ENCODE measurements at places on chromosomes 4 and X.

GRCh38 chr4:79603681-79604080 is 195.7 kb upstream of the GK2 start:
- DNase-seq, result no peak

GRCh38 chr4:157143369-157143768 is 67.4 kb downstream of the GLRB start:
- DNase-seq, result no peak

DNA sequence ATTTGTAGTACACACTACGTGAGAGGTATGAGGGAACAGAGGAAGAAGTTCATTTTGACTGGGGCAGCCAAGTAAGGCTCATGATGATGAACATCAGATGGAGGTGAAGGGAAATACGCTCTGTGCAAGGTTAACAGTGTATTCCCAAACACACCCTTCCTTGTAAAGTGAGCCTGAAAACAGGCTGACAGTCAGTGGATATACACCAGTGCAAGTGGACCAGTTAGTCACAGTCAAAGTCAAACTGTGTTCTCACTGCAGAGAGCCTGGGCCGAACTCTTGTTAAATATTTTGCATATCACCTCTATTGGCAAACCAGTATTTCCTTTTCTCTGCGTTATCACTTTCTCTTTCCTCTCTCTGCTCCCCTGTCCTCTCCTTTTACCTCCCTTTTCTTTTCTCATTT is 23.4 kb upstream of the RHOH start:
- DNase-seq, result no peak

DNA sequence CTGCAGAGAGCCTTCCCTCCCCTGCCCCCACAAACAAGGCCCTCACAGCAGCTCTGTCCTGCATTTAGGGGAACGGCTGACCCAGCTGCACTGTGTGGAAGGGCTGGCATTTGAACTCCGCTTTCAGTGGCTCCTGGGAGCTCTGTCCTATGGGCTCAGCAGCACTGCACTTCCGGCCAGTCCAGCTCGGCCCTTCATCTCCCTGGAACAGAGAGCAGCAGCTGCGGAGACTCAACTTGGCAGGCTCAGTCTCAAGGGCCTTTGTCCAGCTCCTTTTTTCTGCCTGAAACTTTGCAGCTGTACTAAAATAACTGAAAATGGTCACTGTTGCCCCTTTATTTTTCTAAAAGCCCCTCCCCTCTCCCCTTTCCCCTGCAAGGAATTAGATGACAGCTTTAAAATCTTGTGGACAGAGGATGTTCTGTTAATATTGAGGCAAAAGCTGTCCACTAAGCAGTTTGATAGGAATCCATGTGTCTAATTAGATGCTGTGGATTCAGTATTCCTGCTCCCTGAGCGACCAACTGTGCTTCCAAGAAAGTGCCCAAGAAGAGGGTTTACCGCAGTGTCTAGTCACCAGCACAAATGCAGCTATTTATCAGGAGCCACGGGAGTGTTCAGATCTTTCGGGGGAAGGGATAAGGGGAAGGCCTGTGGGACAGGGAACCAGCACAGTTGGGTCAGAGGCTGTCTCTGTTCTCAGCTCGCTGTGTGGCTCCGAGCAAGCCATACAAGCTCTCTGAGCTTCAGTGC is 133.1 kb downstream of the AFAP1 start:
- no peak for DNase-seq

DNA sequence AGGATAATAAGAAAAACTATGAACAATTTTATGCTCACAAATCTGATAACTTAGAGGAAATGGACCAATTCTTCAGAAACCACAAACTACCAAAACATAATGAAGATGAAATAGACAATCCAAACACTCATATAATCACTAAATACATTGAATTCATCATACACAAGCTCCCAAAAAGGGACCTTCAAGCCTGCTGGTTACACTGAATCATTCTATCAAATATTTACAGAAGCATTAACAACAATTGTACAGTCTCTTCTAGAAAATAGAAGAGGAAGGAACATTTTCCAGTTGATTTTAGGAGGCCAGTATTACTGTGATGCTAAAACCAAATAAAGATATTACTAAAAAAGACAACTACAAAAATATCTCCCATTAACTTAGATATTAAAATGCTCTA is 88.3 kb downstream of the IL15 start:
- DNase-seq, result no peak

- no peak for DNase-seq
These were observed 423.5 kb upstream of the NDST3 start for GRCh38 chr4:117610706-117611308.

GRCh38 chrX:153537080-153537479 is 19.6 kb downstream of the ATP2B3 start:
- no peak for DNase-seq

DNA sequence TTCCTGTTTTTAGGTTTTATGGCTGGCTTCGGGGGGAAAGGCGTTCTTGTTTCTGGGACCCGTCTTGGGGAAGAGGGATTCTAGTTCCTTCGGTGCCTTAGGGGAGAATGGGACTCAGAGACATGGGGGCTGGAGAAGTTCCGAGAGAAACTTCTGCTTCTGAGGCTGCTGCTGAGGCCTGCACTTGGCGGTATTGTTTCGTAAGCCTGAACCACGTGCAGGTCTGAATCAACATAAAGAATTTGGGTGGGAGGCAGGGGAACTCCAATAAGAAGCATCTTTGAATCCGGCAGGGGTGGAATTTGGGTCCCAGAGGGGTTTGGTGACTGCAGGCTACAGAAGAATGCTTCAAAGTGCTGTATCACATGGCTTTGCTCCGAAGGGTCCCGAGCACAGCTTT is 15.1 kb downstream of the XG start:
- no peak for DNase-seq

DNA sequence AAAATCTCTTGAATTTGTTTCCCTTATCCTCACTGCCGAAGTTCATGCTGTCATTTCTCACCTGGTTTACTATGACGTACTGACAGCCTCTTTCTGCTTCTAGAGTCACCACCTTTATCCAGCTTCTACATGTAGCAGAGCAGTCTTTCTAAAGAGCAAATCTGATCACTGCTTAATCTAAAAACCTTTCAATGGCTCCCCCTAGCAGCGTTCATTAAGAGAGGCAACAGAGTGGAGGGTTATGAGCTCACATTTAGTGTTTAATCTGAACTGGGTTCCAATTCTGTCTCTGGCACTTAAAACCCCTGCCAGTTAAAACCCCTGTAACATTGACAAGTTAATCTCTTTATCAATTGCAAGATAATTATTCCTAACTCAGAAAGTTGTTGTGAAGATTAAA is 4.4 kb downstream of the RBPJ start:
- DNase-seq, result no peak

- no peak for DNase-seq
These were observed 158.0 kb downstream of the SH2D1A start for GRCh38 chrX:124504111-124504983.

DNA sequence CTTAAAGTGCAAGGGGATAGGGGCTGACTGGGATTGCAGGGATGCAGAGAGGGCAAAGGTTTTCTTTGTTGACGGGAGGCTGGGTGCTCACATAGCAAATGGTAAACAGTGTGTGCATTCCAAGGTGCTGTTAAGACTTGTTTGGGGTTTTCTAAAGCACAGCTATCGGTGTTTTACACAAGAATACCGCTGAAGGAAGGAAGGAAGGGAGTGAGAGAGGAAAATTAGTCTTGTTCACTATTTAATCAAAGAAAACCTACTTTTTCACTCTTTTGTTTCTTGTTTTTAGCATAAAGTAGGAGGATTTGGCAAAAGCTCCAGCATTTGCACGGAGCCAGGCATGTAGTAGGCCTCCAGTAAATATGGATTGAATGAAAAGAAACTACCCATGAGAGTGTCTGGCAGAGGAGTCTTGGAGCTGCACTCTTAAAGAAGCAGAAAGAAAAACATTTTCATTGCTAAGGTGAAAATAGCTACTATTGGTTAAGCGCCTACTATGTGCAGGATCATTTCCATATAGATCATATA is 99.7 kb downstream of the FIP1L1 start:
- no peak for DNase-seq

GRCh38 chrX:32778965-32779364 is 432.4 kb downstream of the DMD start:
- no peak for DNase-seq

DNA sequence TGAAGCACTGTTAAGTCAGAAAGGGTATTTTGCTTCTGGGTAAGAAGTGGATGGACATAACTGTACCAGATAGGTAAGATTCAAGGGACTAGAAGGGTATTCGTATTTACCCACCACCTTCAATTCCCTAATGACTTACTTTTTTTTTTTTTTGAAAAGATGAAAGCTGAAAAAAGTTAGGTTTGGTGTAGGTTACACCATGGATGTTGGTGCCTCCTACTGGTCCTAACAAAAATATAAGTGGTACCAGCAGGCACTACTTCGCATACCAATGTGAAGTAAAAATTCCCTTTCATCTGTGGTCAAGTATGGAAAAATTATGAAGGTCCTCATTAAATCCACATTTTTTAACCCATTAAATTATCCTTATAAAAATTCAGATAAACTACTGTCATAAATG is 7.2 kb downstream of the ANKRD17 start:
- no peak for DNase-seq

DNA sequence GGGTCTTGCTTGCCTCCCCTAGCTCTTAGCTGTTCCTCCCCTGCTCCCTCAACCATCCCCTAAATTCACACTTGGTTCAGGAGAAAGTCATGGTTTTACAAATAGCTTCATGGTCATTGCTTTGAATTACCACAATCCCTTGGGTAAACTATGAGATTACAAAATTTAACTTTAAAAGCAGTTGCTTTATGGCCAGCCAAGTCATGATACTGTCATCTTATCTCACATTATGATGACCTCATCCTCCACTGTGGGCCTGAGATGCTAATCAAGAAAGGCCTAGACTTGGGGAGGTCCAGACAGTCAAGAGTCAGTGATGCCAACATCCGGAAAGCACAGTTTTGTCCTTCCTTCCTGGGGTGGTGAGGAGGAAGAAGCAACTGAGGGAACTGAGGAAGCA is 10.5 kb upstream of the FGF16 start:
- DNase-seq, result no peak

- no peak for DNase-seq
These were observed 10.0 kb upstream of the LNX1 start for GRCh38 chr4:53601251-53601764.

GRCh38 chr4:37862961-37863360 is 27.9 kb upstream of the TBC1D1 start:
- no peak for DNase-seq

GRCh38 chr4:102612210-102612609 is 111.1 kb downstream of the NFKB1 start:
- DNase-seq, result no peak

DNA sequence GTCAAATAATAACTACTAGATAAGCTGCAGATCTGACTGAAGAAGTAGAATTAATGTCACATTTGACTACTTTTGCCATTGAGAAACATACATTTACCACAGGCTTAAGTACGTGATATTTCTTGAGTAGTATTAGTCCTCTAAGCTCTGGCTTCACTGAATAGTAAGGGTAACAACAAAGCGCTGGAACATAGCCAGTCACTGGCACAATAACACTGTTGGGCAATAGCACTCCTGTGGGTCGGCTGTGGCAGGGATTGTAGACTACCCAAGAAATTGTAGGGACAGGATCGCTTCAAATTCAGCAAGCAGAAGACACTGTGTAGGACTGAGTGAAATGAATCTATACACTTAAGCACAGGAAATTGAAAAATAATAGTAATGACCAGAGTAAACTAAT is 27.1 kb upstream of the IL15 start:
- DNase-seq, result no peak

- DNase-seq, result no peak
These were observed 157.0 kb downstream of the TSPAN5 start for GRCh38 chr4:98501383-98501782.

GRCh38 chrX:119885554-119886428 is 9.9 kb upstream of the AKAP14 start:
- DNase-seq, result no peak

Measured in stimulated activated CD8-positive, alpha-beta memory T cell treated with anti-CD3 and anti-CD28 coated beads, Interleukin-7, amount 100 ng/mL, for 1 hour (primary cell).